ENCODE measurements at places on chromosomes 3 and 15. TPM values are rescaled to one million over a fixed set of nuclear protein-coding genes. Genes with fewer than 3 reads are reported as not detected.

DNA sequence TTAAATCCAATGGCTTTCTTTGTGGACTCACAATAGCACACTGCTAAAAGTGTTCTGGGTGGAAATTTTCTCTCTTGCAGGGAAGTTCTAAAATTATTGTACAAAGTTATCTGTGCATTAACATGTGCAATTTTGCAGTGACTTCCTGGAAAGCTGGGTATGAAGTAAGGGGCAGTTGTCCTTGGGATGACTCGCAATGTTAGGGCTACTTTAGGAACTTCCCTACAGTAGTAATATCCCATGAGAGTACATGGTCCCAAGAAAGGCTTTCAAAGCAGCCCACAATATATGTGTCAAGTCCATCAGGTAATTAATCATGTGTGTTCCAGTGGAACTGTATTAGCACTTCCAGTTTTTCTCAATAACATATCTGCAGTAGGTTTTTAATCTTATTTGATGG lies 201.0 kb upstream of the UBE2E2 start:
- H3K36me3 ChIP-seq: no peaks in the 10 kb centered on the region
- H3K27ac ChIP-seq: no peak overlapping the region
- no peaks in the 10 kb centered on the region for H3K27me3 ChIP-seq
- DNase-seq: no peak
- no peaks in the 10 kb centered on the region for H3K4me1 ChIP-seq

DNA sequence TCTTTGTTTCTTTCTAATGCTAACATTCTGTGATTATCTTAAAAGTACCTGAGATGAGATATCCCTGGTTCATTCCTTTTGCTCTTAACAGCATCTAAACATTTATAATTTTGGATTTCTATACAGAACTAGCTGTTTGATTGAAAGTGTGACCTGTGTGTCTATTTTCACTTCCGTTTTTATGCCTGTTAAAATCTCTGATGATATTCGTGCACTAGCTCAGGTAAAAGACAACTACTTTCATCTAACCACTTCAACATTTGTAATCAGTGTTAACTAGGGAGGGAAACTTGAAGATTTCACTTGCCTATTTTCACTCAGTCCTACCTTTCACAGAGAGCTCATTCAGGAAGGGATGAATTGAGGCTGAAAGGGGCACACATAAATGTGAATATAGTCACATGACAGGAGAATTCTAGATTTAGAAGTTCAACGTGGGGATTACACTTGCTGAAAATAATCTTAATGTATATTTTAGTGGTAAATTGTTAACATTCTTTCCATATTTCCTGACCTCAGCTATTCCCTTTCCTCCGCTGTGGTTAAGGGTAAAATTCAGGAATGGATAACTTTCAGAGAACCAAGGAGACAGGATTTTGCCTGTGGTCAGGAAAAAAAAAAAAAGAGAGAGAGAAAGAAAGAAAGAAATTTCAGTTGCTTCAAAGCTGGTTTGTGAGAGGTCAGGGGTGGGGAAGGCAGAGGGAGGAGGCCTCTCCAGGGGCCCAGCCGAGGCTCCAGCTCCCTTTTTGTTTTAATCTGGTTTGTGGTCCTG lies 159.8 kb upstream of the TSC22D2 start:
- H3K27me3 ChIP-seq: peaks cover 20% of the 10 kb centered on the region
- H3K4me3 ChIP-seq: no peak overlapping the region
- H3K27ac ChIP-seq: no peak overlapping the region
- no peaks in the 10 kb centered on the region for H3K4me1 ChIP-seq
- H3K36me3 ChIP-seq: no peaks in the 10 kb centered on the region
- DNase-seq: no peak

GRCh38 chr15:34078900-34079299 lies 22.8 kb downstream of the EMC7 start:
- H3K27me3 ChIP-seq: no peaks in the 10 kb centered on the region
- no peak overlapping the region for H3K27ac ChIP-seq
- no peak for DNase-seq
- H3K4me1 ChIP-seq: no peaks in the 10 kb centered on the region

DNA sequence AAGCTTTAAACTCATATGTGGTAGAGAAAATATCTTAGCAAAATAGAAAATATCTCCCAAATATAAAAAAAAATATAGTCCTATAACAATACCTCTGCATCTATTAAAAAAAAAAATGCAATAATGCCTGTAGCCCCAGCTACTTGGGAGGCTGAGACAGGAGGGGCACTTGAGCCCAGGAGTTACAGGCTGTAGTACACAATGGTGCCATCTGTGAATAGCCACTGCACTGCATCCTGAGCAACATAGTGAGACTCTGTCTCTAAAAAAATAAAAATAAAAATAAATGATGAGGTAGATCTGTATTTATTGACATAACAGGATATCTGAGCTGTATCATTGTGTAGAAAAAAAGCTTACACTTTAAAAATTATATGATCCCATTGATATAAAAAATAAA lies 70.4 kb downstream of the PFN2 start:
- peaks cover 8% of the 10 kb centered on the region for H3K4me1 ChIP-seq
- H3K27me3 ChIP-seq: no peaks in the 10 kb centered on the region
- H3K27ac ChIP-seq: no peak overlapping the region
- no peak overlapping the region for H3K4me3 ChIP-seq

- H3K27ac ChIP-seq: no peak overlapping the region
- no peak overlapping the region for H3K4me3 ChIP-seq
- no peak for DNase-seq
- H3K36me3 ChIP-seq: peaks cover 8% of the 10 kb centered on the region
These were observed 11.2 kb downstream of the SEC13 start for GRCh38 chr3:10309736-10310135.

- H3K4me3 ChIP-seq: no peak overlapping the region
- H3K36me3 ChIP-seq: no peaks in the 10 kb centered on the region
- no peaks in the 10 kb centered on the region for H3K27me3 ChIP-seq
- H3K27ac ChIP-seq: no peak overlapping the region
These were observed 7.4 kb downstream of the ZBTB47 start for GRCh38 chr3:42660898-42661297.

DNA sequence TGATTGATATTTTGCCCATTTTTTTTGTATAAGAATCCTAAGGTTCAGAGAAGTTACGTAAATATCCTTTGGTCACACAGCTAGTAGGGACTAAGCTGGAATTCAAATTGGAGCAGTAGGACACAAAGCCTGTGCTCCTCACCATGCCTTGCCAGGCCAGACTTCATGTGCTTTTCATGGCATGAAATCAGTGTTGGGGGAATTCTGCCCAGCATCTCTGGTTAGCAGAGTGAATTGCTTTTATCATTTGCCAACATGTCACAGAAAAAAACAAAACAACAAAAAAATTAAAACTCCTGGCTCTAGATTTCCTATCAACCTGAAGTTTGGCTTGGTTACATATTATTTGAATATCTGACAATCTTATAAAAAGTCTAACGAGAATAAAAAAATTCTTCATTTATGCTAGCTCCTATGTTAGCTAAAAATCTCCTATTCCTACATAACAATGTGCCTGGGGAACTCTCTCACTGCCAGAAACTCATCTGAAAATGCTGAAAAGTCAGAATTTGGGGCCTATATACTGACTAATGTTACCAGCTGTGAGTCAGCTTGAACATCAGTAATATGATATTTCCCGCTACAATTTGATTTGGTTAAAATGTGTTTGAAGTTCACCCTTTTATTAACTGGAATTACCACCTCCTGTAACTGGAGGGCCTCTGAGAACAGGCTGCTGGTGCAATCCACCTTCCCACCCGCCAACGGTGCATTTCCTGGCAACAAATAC lies 141.7 kb downstream of the TIGIT start:
- no peaks in the 10 kb centered on the region for H3K36me3 ChIP-seq
- no peak for DNase-seq
- no peak overlapping the region for H3K4me3 ChIP-seq
- H3K27ac ChIP-seq: no peak overlapping the region
- H3K27me3 ChIP-seq: no peaks in the 10 kb centered on the region

GRCh38 chr15:61442821-61443220 lies 213.7 kb upstream of the RORA start:
- H3K36me3 ChIP-seq: no peaks in the 10 kb centered on the region
- peaks cover 35% of the 10 kb centered on the region for H3K27me3 ChIP-seq
- no peak overlapping the region for H3K27ac ChIP-seq
- no peak for DNase-seq
- H3K4me1 ChIP-seq: no peaks in the 10 kb centered on the region

- H3K36me3 ChIP-seq: no peaks in the 10 kb centered on the region
- H3K27ac ChIP-seq: no peak overlapping the region
- no peaks in the 10 kb centered on the region for H3K27me3 ChIP-seq
- no peak overlapping the region for H3K4me3 ChIP-seq
- H3K4me1 ChIP-seq: peaks cover 3% of the 10 kb centered on the region
These were observed 93.3 kb downstream of the TRIM42 start for GRCh38 chr3:140770977-140771667.

DNA sequence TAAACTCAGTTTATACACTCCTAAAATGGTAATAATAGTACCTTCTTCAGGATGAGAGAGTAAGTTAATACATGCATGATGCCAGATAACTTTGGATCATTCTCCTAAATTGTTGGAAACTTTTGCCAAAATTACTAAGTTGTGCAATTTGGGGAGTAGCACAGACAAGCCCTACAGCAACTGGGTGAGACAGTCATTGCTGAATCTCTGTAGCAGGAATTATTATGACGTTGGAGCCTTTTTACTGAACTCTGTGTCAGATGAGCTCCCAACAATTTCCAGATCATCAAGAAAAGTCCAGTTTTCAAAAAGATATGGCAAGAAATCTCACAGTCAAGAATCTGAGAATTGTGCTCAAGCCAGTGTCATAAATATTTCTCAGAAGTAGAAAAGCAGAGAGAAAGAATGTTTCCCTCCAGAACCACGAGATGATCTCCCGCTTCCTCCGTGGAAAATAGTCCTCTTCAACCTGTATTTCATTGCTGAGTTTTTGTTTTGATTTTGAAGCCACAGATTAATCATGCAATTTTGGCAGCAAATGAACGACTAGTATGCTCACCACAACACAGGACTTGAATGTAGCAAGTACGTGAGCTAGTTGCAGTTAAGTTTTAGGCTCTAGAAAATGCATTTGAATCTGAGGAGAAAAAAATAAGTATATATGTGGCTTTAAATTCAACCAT lies 485.4 kb downstream of the CNTN6 start:
- no peaks in the 10 kb centered on the region for H3K4me1 ChIP-seq
- H3K27ac ChIP-seq: no peak overlapping the region
- H3K4me3 ChIP-seq: no peak overlapping the region
- DNase-seq: no peak

- no peaks in the 10 kb centered on the region for H3K4me1 ChIP-seq
- no peak overlapping the region for H3K4me3 ChIP-seq
- peaks cover 8% of the 10 kb centered on the region for H3K27me3 ChIP-seq
- no peak overlapping the region for H3K27ac ChIP-seq
- H3K36me3 ChIP-seq: no peaks in the 10 kb centered on the region
These were observed 7.9 kb downstream of the ACP3 start for GRCh38 chr3:132325103-132325606.

- peaks cover 77% of the 10 kb centered on the region for H3K4me1 ChIP-seq
- peak; percentile 92 for DNase-seq
- peak overlapping the region; percentile 42 for H3K27ac ChIP-seq
- H3K27me3 ChIP-seq: peaks cover 8% of the 10 kb centered on the region
- peak overlapping the region; percentile 69 for H3K4me3 ChIP-seq
These were observed 306.5 kb downstream of the RPLP1 start for GRCh38 chr15:69758810-69759790.

- no peak for DNase-seq
- H3K27ac ChIP-seq: peak overlapping the region; percentile 3
- no peak overlapping the region for H3K4me3 ChIP-seq
- peaks cover 2% of the 10 kb centered on the region for H3K27me3 ChIP-seq
These were observed 115.7 kb downstream of the ARRDC4 start for GRCh38 chr15:98076021-98076816.

DNA sequence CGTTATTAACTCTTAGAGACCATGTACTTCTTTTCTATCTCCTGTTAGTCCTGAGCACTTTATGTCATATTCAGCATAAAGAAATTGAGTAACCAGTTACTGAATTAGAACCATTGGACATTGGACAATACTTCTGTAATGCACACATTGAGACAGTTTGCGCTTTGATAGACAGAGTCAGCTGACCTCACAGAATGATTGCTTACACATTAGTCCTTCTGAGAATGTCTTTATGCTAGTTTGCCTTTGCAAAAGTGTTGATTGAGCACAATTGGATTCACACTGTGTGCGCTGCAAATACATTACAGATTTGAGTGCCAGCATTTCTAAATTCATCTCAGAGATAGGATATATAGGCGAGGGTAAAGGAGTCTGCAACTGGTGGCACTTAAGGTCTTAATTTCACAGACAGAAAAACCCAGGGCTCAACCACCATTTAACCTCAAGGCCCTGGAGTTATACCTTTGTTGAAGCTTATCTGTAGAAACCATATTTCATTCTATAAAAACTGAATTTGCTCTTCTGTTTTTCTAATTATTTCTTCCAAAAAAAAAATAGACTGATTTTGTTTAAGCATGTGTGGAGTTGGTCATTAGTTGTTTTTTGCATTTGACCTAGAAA lies 3.8 kb downstream of the SERPINI1 start:
- H3K36me3 ChIP-seq: no peaks in the 10 kb centered on the region
- H3K27me3 ChIP-seq: no peaks in the 10 kb centered on the region
- H3K4me3 ChIP-seq: no peak overlapping the region
- H3K27ac ChIP-seq: no peak overlapping the region

DNA sequence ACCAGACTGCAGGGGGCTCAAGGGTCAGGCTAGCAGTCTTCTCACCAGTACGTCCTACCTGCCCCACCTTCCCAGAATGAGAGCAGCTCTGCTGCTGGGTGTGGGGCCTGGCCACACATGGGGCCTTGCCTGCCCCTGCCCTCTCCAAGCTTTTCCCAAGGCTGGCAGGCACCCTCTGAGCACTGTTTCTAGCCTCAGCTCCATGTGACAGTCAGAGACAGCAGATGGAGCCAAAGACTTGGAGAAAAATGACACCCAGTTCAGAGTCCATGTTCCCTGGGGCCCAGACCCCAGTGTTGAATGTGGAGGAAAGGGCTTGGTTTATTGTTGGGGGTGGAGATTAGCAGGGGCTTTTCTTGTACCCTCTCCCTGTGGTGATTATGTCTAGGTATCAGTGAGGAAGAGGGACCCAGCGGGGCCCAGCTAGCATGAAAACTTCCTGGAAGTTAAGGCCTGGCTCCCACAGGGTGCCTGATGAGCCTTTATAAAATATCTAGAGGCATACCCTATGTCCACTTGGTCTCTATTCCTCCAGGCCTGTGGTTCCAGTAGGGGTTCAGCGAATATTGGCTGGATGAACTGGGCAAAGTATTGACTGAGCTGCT lies 153.8 kb downstream of the EEFSEC start:
- peaks cover 22% of the 10 kb centered on the region for H3K36me3 ChIP-seq
- no peak overlapping the region for H3K4me3 ChIP-seq
- DNase-seq: no peak
- peaks cover 14% of the 10 kb centered on the region for H3K4me1 ChIP-seq

GRCh38 chr3:128878556-128879124 lies 780 bp upstream of the ACAD9 start:
- H3K4me1 ChIP-seq: peaks cover 74% of the 10 kb centered on the region
- peak overlapping the region; percentile 97 for H3K27ac ChIP-seq
- H3K27me3 ChIP-seq: no peaks in the 10 kb centered on the region
- H3K4me3 ChIP-seq: peak overlapping the region; percentile 95
- DNase-seq: no peak

- H3K36me3 ChIP-seq: peaks cover 3% of the 10 kb centered on the region
- no peak overlapping the region for H3K4me3 ChIP-seq
- no peak for DNase-seq
These were observed 215.6 kb downstream of the LPP start for GRCh38 chr3:188369526-188369925.

- peaks cover 9% of the 10 kb centered on the region for H3K27me3 ChIP-seq
- no peak overlapping the region for H3K27ac ChIP-seq
- H3K4me3 ChIP-seq: no peak overlapping the region
- no peak for DNase-seq
- H3K4me1 ChIP-seq: no peaks in the 10 kb centered on the region
These were observed 236.1 kb downstream of the RORA start for GRCh38 chr15:60993008-60993407.

Gene ZNF80
- 0.28 TPM for polyA plus RNA-seq

Gene P2RY14
- not detected for polyA plus RNA-seq

Gene OIP5
- polyA plus RNA-seq: 0.18 TPM

Gene MYD88
- polyA plus RNA-seq: 54.5 TPM

Gene RASL12
- polyA plus RNA-seq: not detected

Gene FANCD2OS
- polyA plus RNA-seq: not detected

Gene ERC2
- 0.05 TPM for polyA plus RNA-seq

Data from naive thymus-derived CD8-positive, alpha-beta T cell (primary cell).